Stimulated activated CD4-positive, alpha-beta T cell treated with anti-CD3 and anti-CD28 coated beads, TNF-alpha, amount 100 ng/mL, for 1 hour (primary cell): ENCODE measurements at places on chromosomes 2 and 18.

DNA sequence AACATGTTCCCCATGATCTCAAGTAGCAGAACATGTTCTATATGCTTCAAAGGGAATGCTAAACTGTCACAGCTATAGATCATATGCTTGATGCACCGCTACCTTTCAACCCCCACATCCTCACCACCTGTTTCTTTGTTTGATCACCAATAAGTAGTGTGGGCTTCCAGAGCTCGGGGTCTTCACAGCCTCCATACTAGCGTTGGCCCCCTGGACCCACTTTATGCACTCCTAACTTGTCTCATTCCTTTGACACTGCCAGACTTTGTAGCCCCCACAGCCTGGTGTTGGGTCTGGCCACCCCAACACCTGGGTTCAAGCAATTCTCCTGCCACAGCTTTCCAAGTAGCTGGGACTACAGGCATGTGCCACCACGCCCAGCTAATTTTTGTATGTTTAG, 11.6 kb upstream of the RBM44 start:
- no peak for DNase-seq

- no peak for DNase-seq
These were observed 70.0 kb upstream of the ATP5MC3 start for GRCh38 chr2:175251425-175252041.

GRCh38 chr2:17388798-17389197, 129.4 kb downstream of the RAD51AP2 start:
- no peak for DNase-seq

DNA sequence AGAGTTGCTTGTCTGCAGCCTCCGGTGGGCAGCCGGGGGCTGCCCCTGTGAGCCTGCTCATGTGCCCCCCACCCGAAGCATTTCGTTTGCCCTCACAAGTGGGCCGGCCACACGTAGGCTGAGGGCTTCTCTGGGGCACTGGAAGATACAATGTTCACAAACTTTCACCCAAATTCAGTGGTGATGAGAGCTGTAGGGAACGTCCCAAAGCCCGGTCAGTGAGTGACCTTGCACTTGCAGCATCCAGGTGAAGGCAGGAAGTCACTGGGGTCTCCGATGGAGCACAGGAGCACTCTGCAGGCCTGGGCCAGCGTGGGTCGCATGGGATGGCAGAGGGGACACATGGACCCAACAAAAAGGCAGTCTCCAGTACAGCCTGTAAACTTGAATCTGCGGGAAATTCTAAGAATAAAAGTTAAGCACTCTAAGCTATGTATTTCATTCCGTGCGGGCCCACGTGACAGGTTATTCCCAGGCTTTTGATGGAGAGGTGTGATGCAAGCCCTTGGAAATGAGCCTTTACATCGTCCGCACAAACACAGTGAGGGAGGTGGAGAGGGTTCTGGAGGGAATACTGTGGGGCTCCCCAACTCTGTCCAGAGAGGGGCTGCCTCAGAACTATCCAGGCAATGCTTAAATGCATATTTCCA, 42.5 kb downstream of the CNGA3 start:
- no peak for DNase-seq

DNA sequence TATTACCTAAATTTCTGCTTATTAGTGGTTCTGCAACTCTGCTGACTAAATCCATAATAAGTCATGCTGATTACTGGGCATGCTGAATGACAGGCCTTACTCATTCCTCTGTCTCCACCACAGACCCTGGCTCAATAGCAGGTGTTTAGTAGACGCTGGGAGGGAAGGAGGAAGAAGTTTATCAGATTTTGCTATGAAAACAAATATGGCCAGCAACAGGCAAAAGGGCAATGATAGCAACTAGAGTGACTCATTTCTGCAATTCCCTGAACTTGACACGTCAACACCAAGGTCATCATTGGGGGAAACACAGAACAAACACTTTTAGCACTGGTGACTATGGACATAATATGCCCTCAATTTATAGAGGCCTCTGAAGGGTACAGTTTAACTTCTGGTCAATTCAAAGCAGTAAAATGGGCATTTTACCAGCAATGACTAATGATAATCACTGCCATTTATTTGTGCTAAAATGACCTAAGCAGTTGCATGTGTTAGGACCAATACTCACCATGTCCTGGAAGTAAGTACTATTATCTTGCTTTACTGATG, 35.2 kb downstream of the TMEM163 start:
- DNase-seq: no peak

DNA sequence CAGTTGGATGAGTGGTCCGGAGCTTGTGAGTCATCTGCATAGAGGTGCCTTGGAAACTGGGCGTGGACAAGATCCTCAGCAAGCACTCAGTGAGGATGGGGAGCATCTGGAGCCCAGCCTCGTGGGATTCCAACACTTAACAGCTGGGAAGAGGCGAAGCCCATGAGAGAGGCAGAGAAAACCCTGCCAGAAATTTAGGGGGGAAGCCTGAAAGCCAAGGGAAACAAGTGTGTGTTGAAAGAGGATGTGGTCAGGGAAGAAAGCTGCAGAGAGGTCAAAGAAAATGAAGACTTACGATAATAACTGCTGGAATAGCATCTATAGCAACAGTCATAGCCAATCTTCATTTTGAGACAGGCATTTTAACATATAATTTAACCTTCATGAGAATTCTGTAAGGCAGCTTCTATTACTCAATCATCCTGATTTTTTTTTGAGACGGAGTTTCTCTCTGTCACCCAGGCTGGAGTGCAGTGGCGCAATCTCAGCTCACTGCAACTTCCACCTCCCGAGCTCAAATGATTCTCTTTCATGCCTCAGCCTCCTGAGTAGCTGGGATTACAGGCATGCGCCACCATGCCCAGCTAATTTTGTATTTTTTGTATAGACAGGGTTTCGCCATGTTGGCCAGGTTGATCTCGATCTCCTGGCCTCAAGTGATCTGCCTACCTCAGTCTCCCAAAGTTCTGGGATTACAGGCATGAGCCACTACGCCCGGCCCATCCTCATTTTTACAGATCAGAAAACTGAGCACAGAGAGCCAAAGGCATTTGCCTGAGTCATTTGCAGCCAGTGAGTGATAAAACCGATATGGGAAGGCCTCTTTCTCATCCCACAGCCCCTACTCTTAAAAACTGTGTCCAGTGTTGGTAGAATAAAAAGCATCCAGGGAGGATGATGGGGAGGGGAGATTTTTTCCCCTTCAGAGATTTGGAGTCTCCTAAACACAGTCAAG, 214.4 kb upstream of the EPAS1 start:
- no peak for DNase-seq

DNA sequence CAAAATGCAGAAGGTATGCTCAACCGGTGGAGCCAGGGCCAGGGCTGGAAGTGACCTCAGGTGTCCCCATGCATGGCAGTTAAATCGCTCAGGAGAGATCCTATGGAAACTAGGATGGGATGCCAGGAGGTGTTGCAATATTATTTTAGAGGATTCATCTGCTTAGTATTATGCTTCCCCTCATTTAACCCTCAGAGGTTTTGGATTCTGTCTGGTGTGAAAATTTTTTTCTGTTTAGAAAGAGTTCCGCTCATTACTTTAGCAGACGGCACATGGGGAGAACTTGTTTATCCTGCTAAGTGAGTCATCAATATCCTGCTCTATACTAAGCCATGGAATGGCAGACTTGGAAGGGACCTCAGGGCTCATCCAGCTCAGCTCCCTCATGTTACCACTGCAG, 42.5 kb downstream of the TRIB2 start:
- DNase-seq: no peak

DNA sequence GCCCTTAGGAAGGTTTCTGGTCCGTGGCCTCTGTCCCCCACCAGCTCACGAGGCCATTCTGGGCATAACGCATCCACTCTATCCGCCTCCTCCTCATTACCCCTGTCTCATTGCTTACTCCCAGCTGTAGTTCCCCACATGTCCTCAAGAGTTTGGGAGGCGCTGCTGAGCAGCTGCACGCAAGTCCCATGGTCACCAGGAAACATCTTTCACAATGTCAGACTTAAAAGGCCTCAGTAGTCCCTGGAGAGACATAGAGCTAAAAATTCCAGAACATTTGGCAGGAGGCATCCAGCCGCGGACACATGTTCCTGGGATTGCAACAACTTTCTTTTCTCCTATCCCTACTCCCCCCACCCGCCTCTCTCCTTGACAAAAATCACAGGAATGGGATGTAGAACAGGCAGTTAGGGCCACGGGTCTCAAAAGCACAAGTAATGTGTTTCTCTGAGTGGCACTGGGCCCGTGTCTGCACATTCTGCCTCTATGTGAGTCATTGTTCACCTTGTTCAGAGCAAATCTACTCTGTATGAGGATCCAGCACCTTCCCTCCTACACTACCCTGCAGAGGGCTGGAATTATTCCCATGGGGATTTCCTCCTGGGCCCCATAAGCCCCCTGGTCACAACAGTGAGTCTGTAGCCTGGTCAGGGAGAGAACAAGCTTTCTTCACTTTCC, 8.1 kb downstream of the LBH start:
- DNase-seq: peak; percentile 55

DNA sequence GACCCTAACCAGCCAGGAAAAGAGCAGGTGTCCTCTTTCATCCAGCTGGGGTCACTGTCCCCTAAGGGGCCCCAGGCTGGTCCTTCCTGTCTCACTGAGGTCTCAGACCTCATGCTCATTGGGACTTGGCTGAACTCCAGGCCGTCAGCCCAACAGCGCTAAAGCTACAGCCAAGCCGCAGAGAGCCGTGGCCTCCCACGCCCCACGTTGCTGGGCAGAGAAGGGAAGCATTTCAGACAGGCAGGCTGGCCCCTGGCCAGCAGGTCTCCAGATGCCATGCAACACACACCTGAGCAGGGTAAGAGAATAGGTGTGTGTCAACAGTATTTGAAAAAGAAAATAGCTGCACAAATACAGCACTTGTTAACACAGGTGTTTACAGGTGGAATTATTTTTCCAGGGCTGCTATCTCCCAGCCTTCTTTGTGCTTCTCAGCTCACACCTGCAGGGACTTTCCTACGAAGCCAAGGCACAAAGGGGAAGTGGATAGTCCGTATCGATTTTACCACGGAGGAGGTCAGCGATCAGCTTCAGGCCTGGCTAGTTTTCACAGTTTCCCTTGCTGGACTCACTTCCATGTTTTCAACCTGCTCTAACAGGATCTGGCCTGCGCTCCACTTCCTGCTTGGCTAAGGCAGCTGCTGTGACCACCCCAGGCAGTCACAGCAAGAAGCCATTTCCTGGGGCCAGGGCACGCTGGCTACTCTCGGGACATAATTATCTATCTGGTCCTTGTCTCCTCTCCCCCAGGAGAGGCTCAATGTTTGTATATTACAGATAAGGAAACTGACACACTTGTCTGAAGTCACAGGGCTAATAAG, 156.1 kb upstream of the ID2 start:
- no peak for DNase-seq

- no peak for DNase-seq
These were observed 5.4 kb downstream of the GCC2 start for GRCh38 chr2:108454440-108454839.

DNA sequence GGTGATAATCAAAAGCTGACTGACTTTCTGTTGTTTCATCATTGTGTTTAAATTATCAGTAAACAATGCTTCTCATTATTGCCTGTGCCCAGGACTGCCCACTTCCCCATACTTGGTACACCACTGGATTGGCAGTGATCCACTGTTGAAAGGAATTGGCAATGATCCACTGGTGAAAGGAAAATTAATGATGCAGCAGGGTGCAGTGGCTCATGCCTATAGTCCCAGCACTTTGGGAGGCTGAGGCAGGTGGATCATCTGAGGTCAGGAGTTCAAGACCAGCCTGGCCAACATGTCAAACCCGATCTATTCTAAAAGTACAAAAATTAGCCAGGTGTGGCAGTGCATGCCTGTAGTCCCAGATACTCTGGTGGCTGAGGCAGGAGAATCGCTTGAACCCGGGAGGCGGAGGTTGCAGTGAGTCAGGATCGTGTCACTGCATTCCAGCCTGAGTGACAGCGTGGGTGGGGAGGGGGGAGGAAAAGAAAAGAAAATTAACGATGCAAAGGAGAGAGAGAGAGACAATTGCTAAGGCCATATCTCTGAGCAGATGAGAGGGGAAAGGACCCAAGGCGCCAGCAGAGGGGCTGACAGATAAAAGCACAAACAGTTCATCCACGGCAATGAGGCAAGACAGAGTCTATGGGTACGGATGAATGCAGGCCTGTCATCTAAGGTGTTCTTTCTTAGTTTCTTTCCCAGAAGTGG, 10.2 kb upstream of the GTF2A1L start:
- DNase-seq: no peak

GRCh38 chr2:153020201-153020600, 301.8 kb downstream of the ARL6IP6 start:
- DNase-seq: no peak

GRCh38 chr2:30978044-30978443, 160.2 kb downstream of the GALNT14 start:
- no peak for DNase-seq

- no peak for DNase-seq
These were observed 240.2 kb upstream of the CCDC68 start for GRCh38 chr18:55199291-55199963.

DNA sequence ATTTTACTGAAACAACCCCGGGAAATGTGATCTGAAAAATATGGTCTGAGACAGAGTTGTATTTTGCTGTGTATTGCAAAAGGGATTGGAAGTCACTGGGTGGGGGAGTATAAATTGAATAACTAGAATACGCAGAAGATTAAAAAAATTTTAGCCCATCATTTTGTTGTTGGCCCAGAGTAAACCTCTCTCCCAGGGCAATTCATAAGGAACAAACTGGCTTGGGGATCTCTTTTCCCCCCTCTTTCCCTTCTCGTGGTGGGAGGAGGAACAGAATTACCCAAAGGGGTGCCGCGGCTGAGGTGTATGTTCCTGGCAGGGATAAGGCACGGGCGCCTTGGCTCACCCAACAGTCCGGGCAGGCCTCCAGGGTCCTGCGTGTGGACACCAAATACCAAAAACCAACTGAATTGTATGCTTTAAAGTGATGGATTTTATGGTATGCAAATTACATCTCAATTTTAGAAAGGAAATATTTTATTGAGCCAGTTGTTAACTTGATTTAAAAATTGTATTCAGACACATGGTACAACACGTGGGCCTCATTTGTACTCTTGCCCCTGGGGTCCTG, 121.2 kb upstream of the SPRED2 start:
- no peak for DNase-seq

GRCh38 chr2:46720592-46721185, 194.9 kb downstream of the MCFD2 start:
- DNase-seq: no peak

GRCh38 chr2:57864926-57865325, 181.7 kb upstream of the VRK2 start:
- DNase-seq: no peak

DNA sequence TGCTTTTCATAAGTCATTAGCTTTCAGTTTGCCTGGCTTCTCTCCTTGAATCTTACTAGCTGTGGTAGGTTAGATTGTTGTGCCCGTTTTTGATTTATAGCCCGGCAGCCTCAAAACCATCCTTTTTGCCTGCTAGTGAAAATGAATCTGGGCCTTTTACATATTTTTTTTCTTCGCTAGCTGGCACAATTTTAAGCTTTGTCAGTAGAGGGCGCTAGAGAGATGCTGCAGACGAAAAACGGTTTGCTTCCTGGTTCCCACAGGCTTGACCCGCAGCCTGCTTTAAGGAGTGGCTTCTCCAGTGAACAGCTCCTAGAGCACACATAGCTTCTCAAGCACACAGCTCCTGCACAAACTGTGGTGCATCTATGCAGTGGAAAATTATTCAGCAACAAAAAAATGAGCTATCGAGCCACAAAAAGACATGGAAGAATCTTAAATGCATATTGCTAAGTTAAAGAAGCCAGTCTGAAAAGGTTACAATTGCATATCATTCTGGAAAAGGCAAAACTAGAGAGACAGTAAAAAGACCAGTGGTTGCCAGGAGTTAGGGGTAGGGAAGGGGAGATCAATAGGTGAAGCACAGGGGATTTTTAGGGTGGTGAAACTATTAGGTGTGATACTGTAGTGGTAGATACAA, 47.9 kb downstream of the E2F6 start:
- DNase-seq: no peak

- no peak for DNase-seq
These were observed 2.8 kb downstream of the G6PC2 start for GRCh38 chr2:168903888-168904287.
